ENCODE measurements at places on chromosomes 12 and 14.

- no peak for DNase-seq
Observed at GRCh38 chr14:35205737-35206136, 83.4 kb downstream of the PRORP start.

GRCh38 chr12:119385659-119386058, 51.1 kb downstream of the CCDC60 start:
- DNase-seq = no peak

DNA sequence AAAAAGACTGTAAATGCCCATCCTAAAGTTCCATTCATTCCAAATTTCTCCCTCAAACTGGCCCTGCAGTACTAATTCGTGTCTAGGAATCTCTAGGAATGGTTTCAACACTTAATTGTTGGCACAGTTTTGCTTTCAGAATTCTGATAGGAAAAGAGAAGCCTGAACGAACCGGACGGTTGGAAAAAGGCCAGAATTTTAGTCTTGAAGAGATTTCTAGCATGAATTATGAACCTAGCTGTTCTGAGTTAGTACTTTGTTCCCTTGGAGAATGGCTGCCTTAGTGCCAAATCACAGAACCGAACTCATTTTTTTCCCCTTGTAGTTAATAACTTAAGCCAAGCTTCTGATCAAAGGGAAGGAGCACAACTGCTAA, 262.6 kb downstream of the ADAMTS20 start:
- no peak for DNase-seq

- no peak for DNase-seq
Observed at GRCh38 chr14:57962325-57963035, 96.6 kb upstream of the SLC35F4 start.

- no peak for DNase-seq
Observed at GRCh38 chr12:95943330-95943842, at the start of gene AMDHD1. AMDHD1 (plus strand) TSS chr12:95943331; CDS start chr12:95943399, 68 bp downstream.

DNA sequence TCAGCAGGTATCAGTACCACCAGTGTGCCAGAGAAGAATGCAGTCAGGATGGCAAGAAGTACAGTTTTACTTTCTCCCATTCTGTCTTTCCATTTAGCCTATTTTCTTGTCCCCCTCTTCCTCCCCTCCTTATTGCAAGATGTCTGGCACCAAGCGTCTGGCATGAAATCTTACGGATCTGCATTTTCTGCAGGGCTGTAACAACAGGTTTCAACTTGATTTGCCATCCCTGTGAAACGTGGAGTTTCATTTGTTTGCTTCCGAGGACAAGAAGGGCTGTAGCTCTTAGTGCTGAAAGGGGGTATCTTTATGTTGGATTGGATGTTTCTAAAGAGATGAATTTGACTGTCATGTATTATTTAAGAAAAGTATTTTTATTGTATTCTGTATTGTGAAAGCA, 1110.6 kb downstream of the BCL11B start:
- DNase-seq = peak; percentile 48

GRCh38 chr12:65323070-65323469, 44.6 kb downstream of the MSRB3 start:
- no peak for DNase-seq

- peak; percentile 7 for DNase-seq
Observed at GRCh38 chr12:104877103-104877705, 80.9 kb downstream of the SLC41A2 start.

DNA sequence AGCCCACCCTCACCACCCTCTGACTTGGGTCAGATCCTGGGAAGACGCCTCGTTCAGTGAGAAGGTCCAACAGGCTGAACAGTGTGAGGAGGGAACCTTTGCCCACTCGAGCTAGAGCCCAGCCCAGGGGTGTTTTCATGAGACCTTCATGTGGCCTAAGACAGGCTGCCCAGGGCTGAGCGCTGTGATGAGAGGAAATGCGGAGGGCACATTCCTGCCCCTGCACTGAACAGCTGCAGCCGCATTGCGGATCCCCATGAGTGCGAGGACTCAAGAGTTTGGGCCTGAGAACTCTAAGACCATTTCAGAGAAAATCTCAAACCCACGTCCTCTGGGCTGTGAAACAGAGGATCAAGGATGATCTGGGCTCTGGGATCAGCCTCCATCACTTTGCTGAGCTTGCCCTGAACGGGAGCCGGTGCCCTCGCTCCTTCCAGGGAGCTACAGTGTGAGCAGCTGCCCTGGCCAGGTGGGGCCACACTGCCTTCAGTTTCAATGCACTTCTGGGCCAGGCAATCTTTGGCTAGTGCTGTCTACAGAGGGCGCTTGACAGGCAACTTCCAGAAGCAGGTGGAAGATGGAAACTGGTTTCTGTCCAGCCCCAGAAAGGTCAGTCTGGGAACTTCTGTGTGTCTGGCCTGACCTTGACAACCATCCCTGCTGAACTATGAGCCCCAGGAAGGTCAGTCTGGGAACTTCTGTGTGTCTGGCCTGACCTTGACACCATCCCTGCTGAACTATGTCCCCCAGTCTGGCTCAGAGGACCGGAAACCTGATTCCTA, 43.5 kb upstream of the P2RX7 start:
- DNase-seq = no peak

- no peak for DNase-seq
Observed at GRCh38 chr12:28865776-28866175, 283.3 kb upstream of the FAR2 start.

DNA sequence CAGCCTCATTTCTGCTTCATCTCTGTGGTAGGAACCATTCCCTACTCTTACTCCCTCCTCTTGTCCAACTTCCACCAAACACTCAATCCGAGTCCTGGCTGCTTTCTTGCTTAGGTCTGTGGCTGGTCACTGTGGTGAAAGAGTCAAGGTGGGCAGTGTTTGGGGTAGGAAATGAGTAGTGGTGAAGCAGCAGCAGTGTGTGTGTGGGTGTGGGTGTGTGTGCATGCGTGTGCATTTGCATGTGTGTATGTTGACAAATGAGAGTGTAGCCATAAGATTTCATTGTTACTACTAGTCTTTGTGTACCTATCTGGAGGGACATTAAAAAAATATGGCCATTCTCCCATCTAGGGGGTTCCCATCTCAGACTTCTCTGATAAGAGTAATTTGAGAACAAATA, 78.6 kb upstream of the SCN8A start:
- no peak for DNase-seq

- no peak for DNase-seq
Observed at GRCh38 chr12:13241833-13242488, 45.4 kb downstream of the EMP1 start.

DNA sequence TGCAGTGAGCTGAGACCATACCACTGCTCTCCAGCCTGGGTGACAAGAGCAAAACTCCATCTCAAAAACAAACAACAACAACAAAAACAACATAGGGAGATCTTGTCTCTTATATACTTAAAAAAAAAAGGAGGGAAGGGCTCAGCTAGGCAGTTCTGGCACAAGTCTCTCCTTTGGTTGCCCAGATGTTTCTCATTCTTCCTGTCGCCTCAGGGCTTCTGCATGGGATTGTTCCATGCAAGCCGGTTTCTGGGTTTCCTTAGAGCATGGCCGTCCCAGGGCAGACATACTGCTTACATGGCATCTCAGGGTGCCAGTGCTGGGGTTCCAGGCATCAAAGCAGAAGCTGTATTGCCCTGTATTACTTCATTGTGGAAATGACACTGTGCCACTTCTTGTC, 5.2 kb upstream of the SLC8B1 start:
- no peak for DNase-seq

- DNase-seq = no peak
Observed at GRCh38 chr14:34671716-34672115, 41.8 kb upstream of the SNX6 start.

GRCh38 chr14:73502017-73502619, 11.4 kb downstream of the RIOX1 start:
- DNase-seq = no peak

DNA sequence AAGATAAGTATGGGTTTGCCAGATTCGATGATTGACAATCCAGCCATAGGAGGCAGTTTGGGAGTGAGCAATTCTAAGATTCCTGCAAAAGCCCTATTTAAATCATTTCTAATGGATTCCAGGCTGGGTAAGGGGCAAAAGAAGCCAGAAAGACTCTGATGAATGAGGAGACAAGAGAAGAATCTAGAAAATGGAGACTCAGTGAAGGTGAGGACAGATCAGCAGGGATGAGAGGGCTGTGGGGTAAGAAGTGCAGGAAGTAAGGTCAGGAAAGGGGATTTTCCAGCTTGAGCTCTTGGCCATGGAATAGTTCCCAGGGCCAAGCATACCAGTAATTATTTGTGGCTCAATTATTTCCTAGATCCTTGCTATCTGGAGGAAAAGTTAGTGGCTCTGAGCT, 87.3 kb downstream of the TMX1 start:
- DNase-seq = no peak

GRCh38 chr14:93266127-93266526, 59.1 kb downstream of the UBR7 start:
- DNase-seq = no peak

DNA sequence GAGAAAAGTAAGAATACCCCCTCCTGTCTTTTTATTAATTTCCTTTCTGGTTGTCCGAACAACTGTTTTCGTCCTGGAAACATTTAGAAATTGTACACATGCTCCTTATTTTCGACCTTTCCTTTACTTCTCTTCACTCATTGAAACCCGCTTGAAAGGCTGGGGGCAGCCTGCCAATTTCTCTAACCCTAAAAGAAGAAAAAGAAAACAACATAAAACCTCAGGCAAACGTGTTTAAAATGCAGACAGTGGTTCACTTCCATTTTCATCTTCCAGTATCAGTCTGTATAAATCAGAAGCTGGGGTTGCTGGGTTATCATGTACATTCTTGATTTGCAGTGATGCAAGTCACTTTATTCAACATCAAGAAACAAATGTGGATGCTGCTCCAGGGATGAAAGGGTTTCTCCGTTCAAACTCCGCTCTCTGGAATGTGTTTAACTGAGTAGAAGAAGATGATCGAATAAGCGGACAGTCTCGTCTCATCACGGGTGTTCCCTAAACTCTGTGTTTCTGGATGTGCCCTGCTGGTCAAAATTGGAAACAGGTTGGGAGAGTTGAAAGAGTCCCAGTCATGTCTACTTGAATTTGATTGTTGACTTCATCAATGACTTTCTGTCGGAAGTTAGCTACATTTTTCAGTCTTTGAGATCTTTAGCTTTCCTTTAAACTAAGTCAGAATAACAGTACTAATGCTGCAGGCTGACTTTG, 1042.2 kb downstream of the BCL11B start:
- no peak for DNase-seq

DNA sequence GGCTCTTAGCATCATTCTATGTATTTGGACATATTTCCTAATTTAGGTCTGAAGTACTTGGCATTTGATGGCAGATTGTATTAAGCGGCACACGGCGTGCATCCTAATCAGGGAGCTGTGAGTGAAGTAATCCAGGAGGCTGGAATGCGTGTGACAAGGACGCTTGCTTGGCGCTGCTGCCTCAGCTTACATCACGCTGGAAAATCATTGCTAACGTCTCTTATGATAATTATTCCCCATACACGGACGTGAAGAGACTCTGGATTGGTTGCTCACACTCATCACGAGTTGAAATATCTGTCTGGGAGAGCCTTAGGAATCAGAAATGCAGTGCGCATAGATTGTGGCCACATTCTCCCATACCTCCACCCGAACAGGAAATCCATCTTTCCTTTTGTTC, 85.3 kb downstream of the FBXW8 start:
- no peak for DNase-seq

GRCh38 chr12:107684990-107685359, 624 bp upstream of the PWP1 start:
- no peak for DNase-seq

DNA sequence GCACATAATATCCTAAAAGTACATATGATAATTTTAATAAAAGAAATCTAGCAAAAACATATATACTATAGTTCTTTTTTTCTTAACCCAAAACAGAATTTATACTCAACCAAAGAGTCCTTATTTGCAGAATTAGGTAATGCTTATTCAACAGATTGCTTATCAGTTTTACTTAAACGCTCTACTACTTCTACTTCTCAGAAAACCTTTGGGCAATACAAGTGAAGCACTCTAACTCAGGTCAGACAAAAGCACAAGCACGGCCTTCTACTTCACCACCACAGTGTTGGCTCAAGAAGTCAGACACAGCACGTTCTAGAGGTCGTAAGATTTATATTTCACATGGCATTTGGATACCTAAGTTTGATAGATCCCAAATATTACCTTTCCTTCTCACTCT, 29.2 kb downstream of the DICER1 start:
- DNase-seq = no peak

- no peak for DNase-seq
Observed at GRCh38 chr12:116943419-116944372, 32.9 kb downstream of the FBXW8 start.

DNA sequence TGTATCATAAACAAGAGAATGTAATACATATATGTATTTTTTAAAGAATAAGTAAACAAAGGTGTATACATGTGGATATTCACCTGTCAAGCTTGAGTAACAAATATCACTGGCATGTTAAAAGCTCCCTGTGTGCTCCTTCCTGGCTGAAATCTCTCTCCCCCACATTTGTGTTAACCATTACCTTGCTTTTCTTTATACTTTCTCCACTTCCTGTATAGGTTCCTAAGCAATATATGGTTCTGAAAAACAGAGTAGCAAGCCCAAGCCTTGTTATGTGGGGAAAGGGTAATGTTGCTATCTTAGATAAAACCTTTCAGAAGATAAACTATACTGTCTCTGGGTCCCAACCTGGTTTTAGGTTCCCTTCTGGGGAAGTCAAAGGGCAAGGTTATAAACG, 32.3 kb upstream of the TBC1D30 start:
- no peak for DNase-seq

- peak; percentile 86 for DNase-seq
Observed at GRCh38 chr14:58864751-58865513, 227.2 kb downstream of the DACT1 start.

DNA sequence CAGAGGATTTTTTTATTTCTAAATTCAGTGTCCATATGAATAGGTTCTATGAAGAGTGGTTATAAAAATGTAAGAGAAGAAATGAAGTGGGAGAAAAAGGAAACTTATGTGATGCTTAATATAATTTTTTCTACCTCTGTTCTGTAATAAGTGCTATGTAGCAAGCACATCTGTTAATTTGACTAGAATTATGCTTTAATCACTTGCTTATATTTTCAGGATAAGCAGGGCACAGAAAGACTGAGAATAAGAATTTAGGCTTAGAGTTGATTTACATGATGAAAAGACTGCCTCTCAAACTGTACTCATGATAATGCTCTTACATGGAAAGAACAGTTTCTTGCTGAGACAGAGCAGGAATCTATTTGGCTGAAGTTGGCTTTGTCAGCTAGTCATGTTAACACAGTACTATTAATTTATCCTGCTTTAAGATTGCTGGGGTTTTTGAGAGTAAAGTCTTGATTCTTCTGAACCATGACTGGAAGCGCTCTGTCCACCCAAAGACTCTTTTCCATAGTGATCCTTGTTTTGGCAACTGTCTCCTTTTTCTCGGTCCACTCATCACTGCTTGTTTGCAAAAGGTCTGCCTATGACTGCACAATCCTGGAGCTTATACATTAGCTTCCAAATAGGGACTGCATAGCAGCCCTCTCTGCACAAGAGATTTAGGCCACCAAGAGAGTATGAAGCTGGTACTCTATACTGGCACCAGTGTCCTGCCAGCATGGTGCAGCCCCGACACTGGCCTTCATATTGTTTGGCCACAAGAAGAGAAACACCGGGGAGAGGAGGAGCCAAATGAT, 98.8 kb downstream of the AKAP6 start:
- no peak for DNase-seq

- no peak for DNase-seq
Observed at GRCh38 chr12:44143175-44143574, 307.3 kb downstream of the TMEM117 start.
